Stimulated activated CD4-positive, alpha-beta T cell treated with anti-CD3 and anti-CD28 coated beads, TNF-alpha, amount 100 ng/mL, for 1 hour (primary cell): ENCODE measurements at places on chromosomes 7 and 10.

DNA sequence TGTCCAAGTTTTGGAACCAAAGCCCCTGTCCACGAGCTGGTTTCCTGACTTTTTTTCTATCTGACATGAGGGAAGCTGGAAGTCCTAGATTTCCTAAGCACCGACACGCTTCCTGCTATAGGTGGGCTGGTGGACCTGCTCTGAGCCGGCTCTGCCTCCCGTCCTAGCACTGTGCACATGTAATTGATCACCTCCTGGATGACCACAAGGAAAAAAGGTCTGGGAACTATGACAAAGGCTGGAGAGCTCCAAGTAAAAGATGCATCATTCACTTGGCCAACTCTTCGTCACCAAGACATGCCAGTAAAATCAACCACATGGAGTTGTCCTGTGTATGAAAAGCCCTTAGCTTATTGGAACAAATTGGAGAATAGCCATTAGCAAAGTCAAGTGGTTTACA lies 104.8 kb downstream of the ITIH5 start:
- no peak for DNase-seq

DNA sequence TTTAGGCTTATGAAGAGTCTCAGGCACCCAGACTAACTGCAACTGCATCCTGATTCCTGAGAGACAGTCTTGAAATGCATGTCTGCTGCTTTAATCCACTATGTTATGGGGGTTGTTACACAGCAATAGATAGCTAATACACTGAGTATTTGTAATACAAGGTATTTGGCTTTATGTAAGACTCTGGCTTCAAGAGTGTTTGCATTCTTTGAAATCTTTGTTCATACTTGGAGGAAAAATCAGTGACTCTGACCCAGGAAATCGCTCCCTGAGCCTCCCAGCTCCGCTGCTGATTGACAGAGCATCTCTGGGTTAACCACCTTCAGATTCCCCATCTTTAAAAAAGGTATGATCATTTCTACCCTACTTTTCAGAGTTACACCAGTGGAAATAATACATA lies 133.9 kb downstream of the MTPAP start:
- no peak for DNase-seq

- DNase-seq, result no peak
These were observed 319.4 kb upstream of the MYO3A start for GRCh38 chr10:25614652-25615051.

DNA sequence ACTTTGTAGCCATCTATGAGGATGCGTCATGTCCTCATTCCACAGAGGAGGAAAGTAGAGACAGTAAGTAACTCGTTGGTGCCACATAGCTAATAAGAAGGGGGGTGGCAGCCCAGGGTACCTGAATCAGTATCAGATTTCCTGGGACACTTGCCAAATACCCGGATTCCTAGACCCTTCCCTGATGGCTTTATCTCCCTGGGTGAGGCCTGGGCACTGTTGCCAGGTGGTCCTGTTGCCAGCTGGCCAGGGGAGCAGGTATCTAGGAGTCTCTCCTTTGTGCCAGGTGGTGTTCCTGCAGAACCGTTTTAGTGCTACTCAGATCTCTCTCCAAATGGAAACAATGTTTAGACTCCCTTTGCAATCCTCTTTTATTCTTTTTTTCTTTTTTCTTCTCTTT lies 12.7 kb downstream of the SLC29A3 start:
- no peak for DNase-seq

GRCh38 chr10:88125766-88126165 lies 262.3 kb downstream of the PTEN start:
- DNase-seq, result no peak

DNA sequence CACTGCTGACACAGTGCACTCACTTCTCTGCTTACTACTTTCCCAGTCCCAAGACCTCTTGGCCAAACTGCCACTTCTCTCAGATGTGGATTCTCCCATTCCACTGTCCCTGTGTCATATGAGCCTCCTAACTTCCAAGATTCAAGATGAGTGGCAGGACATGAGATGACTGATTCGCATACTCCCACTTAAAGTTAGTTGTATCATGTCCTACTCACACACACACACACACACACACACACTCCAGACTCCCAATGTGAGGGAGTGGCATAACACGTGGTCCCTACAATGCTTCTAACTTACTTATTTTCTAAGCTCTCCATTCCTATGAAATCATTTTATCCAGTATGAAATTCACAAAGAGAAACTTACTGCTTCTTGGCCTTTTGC lies 67.0 kb upstream of the CAV2 start:
- DNase-seq, result no peak

- DNase-seq, result peak; percentile 49
These were observed 1.4 kb downstream of the MYO1G start for GRCh38 chr7:44977304-44977958.

DNA sequence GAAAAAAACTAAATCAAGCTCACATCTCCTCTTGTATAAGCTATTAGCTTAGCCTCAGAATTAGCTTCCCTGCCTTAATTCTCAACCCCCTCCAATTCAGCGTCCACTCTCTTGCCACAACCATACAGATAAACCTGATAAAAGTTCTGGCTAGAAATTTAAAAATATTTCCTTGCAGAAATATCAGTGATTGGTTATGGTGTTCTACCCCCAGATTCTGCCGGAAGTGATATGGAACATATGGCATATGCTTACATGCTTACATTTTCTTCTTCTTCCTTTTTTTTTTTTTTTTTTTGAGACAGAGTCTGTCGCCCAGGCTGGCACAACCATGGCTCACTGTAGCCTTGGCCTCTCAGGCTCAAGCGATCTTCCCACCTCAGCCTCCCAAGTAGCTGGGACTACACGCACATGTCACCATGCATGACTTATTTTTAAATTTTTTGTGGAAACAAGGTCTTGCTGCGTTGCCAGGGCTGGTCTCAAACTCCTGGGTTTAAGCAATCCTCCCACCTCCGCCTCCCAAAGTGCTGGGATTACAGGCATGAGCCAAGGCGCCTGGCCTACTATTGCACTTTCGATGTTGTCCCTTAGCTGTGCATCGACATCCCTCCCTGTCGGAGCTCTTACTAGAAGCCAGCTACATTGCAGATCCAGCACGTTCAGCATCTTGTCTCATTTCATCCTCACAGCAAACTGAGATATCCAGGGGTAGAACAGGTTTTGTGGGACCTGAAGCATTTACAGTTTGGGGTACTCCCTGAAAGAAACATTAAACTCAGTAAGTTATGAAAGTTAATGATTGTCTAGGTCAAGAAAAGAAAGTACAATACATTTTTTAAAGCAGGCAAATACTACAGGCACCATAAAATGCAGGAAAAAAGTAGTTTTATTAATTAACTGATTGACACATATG lies 205.6 kb upstream of the TCF7L2 start:
- DNase-seq, result no peak

DNA sequence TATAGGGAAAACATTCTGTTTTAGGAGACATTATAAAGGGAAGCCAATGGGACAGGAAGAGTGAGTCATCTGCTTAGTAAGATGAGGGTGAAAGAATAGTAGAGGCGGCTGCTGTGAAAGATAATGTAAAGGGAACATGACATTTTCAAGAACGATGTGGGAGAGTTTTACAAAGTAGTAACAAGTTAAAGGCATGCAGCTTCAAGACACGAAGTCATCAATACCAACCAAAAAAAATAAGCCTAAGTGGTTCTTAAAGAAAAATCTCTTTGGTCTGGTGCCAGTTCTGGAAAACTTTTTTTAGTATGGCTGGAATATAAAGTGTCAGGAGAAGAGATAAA lies 6.1 kb downstream of the GSTO1 start:
- no peak for DNase-seq

- DNase-seq, result no peak
These were observed 117.2 kb upstream of the EFCAB10 start for GRCh38 chr7:105698531-105698930.

GRCh38 chr7:36690514-36691187 lies 33.6 kb downstream of the AOAH start:
- DNase-seq, result no peak

GRCh38 chr10:119762805-119763798 lies 37.3 kb downstream of the INPP5F start:
- DNase-seq, result no peak

DNA sequence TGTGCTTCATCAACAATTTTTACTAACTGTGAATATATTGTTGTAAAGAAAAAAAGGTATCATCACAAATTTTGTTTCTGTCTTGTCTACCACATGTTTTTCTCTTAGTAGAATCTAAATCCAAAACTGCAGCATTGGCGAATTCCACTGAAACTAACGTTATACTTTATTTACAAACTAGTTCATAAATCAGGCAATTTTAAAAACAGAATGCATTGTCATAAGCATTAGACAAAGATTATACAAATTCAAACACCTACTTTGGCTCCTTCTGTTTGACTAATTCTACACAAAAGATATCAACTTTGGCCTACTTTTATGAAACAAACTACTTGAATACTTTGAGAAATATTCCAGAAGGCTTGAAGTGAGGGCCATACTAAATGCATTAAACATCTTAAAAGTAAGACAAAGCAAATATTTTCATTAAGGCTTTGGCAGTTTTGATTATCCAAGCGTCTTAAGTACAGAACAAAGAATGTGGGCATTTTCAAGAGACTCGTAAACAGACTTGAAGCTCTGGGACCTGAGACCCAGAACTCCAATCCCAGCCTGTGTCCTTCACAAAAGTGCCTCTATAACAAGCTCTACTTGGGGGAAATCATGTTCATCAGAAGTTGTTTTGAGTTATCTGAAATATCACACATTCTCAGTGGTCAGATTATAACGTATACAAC lies 81.0 kb downstream of the CPVL start:
- DNase-seq, result no peak

DNA sequence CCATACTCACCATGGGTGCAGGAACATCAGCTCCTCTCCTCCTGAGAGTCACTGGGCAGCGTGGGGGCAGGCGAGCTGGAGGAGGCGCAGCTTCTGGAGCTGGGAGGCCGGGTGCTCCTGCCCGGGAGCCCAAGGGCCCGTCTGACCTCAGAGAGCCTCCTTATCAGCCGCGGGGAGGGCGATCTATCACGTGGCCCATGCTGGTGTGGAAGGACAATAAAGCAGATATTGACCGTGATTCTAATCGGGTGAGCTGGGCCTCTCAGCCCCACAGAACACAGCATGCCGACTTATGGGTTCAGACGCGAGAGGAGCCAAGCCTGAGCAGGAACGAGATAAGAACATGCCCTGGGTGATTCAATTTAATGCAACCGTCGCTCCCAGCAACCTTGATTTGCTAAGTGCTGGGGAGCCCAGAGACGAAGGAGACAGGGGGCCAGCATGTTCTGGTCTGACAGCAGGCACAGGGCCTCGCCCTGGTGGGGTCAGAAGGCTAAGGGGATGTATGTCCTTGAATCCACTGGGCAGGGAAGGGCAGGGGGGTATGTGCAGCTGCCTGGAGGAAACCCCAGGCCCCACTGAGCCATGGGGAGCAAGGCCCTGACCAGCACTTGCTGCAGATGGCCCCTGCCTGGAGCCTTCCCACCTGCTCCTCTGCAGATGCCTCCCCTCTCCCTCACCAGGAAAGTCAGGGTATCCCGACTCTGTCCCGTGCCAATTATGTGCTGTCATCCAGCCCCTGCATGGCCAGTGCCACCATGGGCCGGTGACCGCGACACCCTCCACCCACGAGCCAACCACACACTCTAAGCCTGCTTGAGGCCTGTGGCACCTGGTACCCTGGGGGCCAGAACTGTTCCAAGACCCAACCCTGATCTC lies 95.3 kb upstream of the RET start:
- DNase-seq, result no peak

DNA sequence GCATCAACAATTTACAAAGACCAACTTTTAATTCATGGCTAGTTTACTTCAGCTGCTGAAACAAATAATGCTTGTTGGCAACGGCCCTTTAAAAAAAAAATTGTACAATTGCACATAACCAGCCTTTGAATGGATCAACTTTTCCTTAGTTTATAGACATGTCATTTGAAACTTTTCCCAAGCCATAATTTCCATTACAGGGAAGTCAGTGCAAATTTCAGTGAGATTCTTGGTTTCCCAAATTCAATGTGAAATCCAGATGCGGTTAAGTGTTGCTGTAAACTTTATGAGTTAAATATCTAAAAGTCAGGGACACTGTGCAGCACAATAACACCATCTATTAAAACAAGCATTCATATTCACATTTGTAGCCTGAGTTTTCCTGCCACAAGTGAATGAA lies 182.2 kb downstream of the JAZF1 start:
- no peak for DNase-seq

GRCh38 chr10:86292462-86293395 lies 73.9 kb downstream of the GRID1 start:
- DNase-seq, result no peak

GRCh38 chr7:12211711-12212485 lies 804 bp downstream of the TMEM106B start:
- DNase-seq, result no peak

GRCh38 chr7:12508554-12508953 lies 62.0 kb upstream of the SCIN start:
- no peak for DNase-seq

- no peak for DNase-seq
These were observed 519.1 kb upstream of the ANKRD30A start for GRCh38 chr10:36606234-36606839.

DNA sequence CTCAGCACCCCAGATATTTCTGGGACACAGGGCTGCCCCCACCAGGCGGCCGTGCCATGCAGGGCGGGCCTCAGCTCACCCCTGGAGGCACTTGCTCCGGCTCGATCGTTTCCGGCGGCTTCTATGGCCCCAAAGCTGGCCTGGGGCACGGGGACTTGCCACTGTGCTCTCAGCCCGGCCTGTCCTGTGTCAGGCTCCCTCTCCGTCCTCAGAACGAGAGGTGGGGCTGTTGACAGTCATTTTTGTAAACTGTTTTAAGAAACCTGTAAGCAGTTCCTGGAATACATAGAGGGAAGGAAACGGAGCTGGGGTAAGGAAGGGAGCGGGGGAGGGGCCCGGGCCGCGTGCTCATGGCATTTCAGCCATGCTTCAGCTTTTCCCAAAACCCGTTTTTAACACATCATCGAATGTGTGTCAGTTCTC lies 30.7 kb upstream of the PRKAR1B start:
- no peak for DNase-seq

- DNase-seq, result no peak
These were observed 844 bp upstream of the KAT6B start for GRCh38 chr10:74825371-74826141.

GRCh38 chr7:77184990-77185389 lies 14.6 kb downstream of the FGL2 start:
- DNase-seq, result no peak

DNA sequence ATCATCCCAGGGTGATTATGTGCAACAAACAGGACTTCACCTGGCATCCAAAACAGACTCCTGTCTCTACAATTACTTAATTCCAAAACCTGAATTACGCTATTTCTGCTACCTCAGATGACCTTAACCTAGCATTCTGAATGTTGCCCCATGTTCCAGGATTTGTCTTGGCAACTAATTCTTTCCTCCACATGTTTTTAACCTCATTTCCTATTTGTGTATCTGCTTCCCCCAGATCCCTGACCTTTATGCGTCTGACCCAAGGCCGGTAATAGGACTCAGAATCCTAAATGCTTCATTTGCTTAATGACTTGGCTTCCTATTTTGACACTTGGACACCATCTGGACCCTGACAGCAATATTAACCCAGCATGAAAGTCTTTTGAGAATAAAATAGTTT lies 8.7 kb upstream of the ING3 start:
- no peak for DNase-seq

- no peak for DNase-seq
These were observed 598.3 kb upstream of the GHITM start for GRCh38 chr10:83541046-83541445.
